ENCODE measurements at places on chromosomes 13 and 19.

GRCh38 chr13:30240608-30241007, 66.7 kb downstream of the KATNAL1 start:
- DNase-seq: no peak

- no peak for DNase-seq
Observed at GRCh38 chr19:1860042-1860775, 3.2 kb downstream of the KLF16 start.

DNA sequence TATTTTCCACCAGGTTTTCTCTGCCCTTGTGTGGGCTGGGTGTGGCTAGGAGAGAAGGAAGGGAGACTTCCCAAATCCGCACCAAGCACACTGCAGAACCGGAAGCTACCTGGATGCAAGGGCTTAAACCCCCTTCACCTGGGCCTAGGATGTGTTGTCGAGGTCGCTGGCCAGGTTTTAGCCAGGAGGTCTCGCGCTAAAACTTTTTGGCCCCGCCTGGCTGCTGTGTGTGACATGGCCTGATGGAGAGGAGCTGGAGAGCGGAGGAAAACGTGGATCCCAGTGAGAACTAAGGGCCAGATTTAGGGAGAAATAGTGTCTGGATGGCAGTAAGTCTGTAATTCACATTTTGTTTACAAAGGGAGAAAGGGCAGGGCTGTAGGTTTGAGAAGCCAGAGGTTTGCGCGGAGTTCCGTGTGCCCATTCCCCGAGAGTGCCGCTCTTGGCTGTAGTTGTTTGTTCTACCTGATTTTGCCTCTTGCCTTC, 3.1 kb upstream of the TSHZ3 start:
- no peak for DNase-seq

- DNase-seq: no peak
Observed at GRCh38 chr13:43766725-43767124, 20.0 kb downstream of the ENOX1 start.

DNA sequence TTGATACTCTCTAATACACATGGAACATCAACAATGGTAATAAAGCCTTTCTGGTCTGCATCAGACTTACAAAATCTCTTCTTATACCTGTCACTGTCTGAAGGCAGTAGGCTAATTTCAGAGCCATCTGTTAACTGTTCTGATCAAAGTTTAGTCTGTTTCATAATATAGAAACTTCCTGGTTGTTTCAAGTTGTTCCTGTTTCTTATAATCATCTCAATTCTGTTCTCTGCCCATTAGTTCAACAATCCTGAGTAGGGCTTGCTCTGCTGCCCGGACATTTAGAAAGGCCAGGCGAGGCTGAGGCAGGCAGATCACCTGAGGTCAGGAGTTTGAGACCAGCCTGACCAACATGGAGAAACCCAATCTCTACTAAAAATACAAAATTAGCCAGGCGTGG, 5.4 kb upstream of the ZSCAN5A start:
- no peak for DNase-seq

DNA sequence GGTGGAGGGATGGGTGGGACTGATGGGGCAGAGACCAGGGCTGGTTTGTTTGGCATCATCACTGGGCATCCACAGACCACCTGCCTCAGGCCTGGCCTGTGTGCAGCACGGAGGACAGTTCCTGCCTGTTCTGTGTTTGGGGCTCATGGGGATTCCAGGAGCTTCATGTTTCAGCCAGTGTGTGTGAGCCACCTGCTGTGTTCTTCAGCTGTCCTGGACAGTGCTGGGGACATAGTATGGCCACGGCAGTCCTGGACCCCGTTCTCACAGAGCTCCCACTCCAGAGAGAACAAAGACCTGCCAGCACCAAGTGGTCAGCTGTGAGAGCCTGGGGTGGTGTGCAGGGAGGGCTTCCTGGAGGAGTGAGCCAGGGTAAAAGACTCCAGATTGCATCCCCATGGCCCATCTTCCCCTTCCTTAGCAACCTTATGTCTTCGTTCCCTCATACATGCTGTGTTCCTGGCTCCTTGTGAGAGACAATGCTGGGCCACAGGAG, 2.0 kb upstream of the CCDC97 start:
- DNase-seq: no peak

DNA sequence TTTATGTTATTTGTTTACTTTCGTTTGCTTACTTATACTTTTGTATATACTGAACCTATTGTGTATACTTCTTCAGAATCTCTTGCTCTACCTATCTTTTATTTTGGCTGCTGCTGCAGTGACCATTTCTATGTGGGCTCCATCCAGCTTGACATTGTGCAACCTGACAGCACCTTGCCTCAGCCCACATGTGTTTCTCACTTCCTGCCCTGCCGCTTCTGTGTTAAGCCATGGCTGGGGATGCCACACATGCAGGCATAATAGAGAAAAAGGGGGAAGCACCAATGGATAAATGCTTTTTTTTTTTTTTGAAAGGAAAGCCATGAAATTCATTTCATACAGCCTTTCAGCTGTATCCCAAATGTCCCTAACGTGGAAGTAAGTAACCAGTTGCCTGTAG, 147.6 kb downstream of the RBM26 start:
- no peak for DNase-seq

GRCh38 chr13:34719060-34719875, 222.8 kb upstream of the NBEA start:
- no peak for DNase-seq

- DNase-seq: no peak
Observed at GRCh38 chr13:36282821-36283432, 14.7 kb downstream of the CCDC169 start.

DNA sequence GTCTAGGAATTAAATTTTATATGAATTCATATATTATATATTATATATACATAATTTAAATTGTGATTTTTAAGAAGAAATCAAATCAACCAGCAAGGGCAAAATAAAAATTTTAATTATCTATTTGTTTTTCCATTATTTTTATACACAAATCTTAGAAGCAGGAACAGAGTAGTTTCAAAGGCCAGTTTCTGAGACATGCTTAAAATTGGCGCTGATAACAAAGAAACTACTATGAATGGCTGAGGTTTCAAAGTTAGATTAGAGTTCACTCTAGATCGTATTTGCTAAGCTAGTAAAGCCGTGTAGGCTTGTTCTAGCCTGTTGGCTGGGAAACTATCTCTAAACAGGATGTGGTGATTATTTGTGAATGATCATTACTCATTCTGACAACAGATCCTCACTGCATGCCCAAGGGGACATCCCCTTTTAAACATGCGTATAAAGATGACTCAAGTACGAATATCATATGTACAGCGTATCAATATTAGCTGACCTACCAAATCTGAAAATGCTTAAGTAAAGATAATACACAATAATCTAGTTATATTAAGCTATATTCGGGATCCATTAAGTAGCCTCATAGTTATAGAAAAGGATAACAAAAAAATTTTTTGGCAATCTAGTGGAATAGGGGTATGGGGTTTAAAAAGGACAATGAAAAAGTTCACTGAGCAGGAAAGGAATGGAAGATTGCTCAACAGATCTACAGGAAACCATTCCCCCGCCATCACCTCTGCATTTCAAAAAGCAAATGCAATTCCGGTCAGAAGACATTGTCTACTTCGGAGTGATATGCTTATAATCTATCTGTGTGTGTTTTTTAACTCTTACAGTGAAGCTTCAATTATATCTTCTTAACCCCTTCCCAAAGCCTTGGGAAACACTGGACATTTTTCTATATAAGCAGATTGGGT, 150.1 kb downstream of the SHISA2 start:
- no peak for DNase-seq

DNA sequence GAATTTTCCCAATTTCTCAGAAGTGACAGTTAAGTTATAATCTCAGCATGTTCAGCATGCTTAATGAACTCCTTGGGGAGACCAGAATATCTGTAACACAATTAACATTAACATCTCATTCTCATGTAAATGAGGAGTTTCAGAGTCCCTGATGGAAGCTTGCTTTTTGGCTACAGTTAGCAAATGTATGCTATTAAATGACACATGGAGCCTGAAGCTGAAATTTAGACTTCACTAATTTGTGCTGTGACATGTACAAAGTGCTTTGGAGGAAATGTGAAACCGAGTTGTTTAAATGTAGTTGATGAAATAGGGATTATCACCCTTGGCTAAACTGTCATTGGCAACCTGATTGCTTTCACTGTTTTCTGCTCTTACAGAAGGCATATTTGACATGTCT, 2265.1 kb upstream of the PCDH20 start:
- DNase-seq: no peak

- DNase-seq: no peak
Observed at GRCh38 chr19:13071444-13072187, 31.0 kb downstream of the LYL1 start.

GRCh38 chr13:91212231-91212630, 135.3 kb upstream of the MIR17HG start:
- no peak for DNase-seq

DNA sequence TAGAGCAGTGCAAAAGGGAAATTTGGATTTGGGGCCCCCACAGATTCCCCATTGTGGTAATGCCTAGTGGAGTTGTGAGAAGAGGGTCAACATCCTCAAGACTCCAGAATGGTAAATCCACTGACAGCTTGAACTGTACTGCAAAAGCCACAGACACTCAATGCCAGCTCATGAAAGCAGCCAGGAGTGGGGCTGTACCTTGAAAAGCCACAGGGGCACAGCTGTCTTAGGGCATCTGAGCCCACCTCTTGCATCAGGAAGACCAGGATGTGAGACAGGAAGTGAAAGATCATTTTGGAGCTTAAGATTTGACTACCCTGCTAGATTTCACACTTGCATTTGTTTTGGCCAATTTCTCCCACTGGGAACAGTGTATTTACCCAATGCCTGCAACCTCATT, 1548.9 kb upstream of the PCDH20 start:
- no peak for DNase-seq

GRCh38 chr13:111337206-111337605, 16.8 kb downstream of the TEX29 start:
- DNase-seq: no peak

- no peak for DNase-seq
Observed at GRCh38 chr19:12265921-12266704, 28.6 kb downstream of the ZNF44 start.

GRCh38 chr13:42653679-42654078, 79.7 kb downstream of the TNFSF11 start:
- no peak for DNase-seq

DNA sequence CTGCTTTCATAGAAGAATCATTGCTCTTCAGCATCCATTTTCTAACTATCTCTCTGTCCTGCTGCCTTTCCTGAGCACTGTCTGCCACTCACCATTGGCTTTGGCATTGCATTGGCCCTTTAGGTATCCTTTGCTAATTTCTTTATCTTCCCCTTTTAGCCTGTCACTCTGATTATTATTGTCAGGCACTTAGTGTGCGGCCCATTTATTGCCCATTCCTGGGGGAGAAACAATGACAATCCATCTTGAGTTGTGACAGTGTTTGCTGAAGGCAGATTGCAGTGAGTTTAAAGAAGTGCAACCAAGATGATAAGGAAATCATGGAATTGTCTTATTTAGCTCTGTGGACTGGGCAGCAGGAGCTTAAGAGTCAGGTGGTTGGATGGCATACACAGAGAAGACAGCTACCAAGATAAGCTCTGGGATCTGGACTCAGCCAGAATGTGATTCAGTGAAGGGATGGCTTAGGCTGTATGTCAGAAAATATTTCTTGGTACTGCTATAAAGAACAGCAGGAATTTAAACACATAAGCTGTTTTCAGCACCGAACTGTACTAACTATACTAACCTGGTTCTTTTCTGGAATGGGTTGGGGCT, 25.3 kb downstream of the B3GLCT start:
- no peak for DNase-seq

DNA sequence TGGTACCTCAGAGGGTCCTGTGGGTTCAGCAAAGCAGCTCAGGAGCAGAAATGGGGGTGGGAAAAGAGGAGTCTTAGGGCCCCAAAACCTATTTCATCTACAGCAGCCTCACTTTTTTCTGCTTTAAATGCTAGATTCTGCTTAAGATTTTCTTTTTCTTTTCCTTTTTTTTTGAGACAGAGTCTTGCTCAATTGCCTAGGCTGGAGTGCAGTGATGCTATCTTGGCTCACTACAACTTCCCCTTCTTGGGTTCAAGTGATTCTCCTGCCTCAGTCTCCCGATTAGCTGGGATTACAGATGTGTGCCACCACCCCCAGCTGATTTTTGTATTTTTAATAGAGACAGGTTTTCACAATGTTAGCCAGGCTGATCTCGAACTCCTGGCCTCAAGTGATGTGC, 30.7 kb upstream of the WDFY2 start:
- no peak for DNase-seq

GRCh38 chr19:45177817-45178261, at the start of gene TRAPPC6A:
Gene TRAPPC6A, minus strand, starts transcription at chr19:45178237. Its CDS starts 19 bp downstream, at chr19:45178218.
- no peak for DNase-seq

DNA sequence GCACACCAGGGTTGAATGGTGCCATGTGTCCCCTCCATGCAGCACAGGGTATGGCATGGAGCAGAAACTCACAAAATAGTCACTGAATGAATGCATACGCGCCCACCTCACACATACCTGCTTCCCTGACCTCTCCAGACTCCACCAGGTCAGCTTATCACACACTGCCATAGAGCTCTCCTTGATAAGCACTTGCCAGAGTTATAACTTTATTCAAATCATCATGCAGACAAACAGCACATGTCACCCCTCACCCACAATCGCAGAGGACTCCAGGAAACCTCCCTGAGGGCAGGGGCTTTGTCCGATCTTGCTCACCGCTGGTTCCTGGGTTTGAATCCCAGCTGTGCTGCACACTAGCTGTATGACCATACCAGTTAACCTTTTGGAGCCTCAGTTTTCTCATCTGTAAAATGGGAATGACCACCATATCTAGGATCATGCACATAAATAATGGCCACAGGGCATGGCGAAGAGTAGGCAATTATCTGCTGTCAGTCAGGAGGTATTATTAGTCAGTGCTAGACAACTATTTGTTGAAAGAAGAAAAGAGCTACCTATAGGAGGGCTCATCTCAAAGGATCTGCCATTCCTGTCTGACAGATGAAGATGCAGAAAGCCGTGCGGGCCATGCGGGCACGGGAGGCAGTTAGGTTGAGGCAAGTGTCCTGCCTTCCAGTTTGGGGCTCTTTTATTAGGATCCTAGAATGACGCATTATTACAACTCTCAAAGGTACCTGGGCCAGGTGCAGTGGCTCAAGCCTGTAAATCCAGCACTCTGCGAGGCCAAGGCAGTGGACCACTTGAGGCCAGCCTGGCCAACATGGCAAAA, 14.0 kb downstream of the XRCC1 start:
- DNase-seq: no peak

DNA sequence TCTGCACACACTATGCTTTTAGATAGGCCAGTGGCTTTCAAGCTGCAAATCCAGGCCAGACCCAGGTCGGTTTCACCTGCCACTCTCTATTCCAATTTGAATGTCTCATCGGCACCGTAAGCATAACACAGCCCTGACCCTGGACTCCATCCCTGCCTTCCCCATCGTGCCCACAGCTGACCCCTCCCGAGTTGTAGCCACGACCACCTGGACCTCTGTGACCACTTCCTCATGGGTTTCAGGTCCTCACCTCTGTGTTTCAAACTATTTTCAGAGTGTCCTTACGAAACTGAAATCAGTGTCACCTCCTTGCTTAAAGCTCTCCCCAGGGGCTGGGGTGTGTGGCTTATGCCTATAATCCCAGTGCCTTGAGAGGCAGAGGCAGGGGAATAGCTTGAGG, 9.0 kb upstream of the HSH2D start:
- DNase-seq: no peak

- no peak for DNase-seq
Observed at GRCh38 chr13:43522788-43523187, 264.0 kb downstream of the ENOX1 start.

GRCh38 chr13:93259527-93260080, 33.0 kb downstream of the GPC6 start:
- no peak for DNase-seq

Measured in RWPE2 (cell line).